Mucosa of gallbladder (tissue), 1 donor: ENCODE measurements at places on chromosomes 16 and 17. TPM values are rescaled to one million over a fixed set of nuclear protein-coding genes. Genes with fewer than 3 reads are reported as not detected.

Gene CBFA2T3
- 5.2 TPM for total RNA-seq

Gene EXOC3L1
- total RNA-seq, result 3.2 TPM

Gene KRT39
- not detected for total RNA-seq

Gene TPSD1
- 0.69 TPM for total RNA-seq

Gene UNK
- 26.6 TPM for total RNA-seq

Gene AIPL1
- not detected for total RNA-seq

Gene KRTAP2-1
- not detected for total RNA-seq

Gene CHST6
- total RNA-seq, result 0.20 TPM

Gene EPN3
- 92.7 TPM for total RNA-seq
